NAMALWA (cell line): ENCODE measurements at places on chromosomes 1 and 21.
A peak's percentile ranks its signal among the peaks of the same experiment; 100 is the strongest.

DNA sequence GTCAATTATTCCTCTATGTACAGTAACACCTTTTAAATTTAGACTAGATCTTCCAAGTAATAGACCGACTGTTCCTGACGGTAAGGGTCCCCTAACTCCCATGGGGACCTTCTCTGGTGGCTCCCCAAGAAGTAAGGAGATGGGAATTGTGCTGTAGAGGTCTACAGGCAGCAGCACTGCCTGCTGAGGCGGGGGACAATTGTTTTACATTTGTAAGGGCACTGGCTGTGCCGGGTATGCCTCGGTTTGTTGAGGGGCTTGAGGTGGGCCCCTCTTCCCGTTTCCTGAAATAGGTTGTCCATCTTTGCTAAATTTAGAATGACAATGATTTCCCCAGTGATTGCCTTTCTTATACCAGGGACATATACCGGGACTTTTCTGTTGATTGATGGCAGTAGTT, 13.1 kb upstream of the L1TD1 start:
- no peak for DNase-seq

- no peak for DNase-seq
Observed at GRCh38 chr1:191498318-191498717, 659.9 kb upstream of the RGS18 start.

- DNase-seq = no peak
Observed at GRCh38 chr1:161720956-161721737, at the start of gene FCRLB. Gene FCRLB, plus strand, starts transcription at chr1:161721544. Its CDS starts 1,129 bp downstream, at chr1:161722673.

- peak; percentile 96 for DNase-seq
Observed at GRCh38 chr1:15409388-15410222, at the start of gene EFHD2. Gene EFHD2, plus strand, starts transcription at chr1:15409888. Its CDS starts 84 bp downstream, at chr1:15409972.

GRCh38 chr1:145983960-145984830, 12.2 kb downstream of the TXNIP start:
- DNase-seq = no peak

DNA sequence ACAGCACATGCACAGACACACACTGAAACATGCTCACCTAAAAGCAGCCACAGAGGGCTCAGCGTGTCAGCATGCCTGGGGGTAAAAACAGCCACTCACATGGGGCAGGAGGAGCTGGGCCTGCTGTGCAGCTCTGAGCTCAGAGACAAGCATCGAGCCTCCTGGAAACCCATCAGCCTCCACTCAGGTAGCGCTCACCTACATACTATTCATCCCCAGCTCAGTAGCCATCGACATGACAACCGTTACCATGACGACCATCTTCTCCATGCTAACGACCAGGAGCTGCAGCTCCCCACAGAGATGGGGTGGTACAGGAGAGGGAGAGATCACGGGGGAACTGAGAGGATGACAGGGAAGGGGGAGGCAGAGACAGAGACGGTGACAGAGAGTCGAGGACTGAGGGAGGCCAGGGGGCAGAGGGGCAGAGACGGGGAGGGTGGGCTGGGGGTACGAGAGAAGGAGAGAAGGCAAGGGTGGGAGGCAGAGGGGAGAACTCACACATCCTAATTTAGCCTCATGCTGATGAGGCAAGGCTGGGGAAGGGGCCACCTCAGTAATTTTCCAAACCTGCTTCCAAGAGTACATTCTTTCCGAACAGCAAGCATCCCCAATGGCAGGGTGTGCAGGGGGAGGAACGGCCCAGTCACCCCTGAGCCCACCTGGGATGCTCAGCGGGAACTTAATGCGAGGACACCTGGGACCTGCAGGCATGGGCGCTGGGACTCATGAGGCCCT, 28.4 kb downstream of the SDC3 start:
- DNase-seq = no peak

DNA sequence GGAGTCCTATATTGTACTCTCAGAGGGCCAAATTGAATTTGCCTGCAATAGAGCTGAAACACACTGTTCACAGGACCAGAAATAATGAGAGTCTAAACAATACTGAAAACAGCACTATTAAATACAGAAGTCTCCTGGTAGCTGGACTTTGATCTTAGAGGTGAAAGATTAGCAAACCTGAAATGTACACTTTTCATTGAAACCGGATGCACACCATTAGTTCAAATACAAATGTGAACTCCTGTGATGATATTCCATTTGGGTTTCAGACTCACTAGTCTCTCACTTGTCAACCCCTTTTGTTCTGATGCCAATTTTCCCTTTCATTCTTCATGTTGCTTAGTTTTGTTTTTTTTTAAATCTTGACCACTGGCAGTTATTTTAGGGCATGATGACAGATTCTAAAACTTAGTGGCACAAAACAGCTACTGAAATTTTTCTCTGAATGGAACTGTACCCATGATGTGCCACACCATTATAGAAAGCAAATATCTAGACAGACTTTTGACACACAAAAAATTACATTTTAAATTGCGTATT, 5.9 kb upstream of the TNFSF4 start:
- no peak for DNase-seq

GRCh38 chr1:206586501-206587445, 25.5 kb downstream of the EIF2D start:
- no peak for DNase-seq

GRCh38 chr1:98287626-98288025, 366.8 kb upstream of the DPYD start:
- DNase-seq = no peak

- DNase-seq = no peak
Observed at GRCh38 chr1:2462819-2463218, 13.3 kb upstream of the PLCH2 start.

- no peak for DNase-seq
Observed at GRCh38 chr1:201145816-201146215, 8.5 kb downstream of the TMEM9 start.

GRCh38 chr1:56758135-56758534, 61.1 kb downstream of the FYB2 start:
- no peak for DNase-seq

- DNase-seq = no peak
Observed at GRCh38 chr21:28174701-28175100, 818.0 kb downstream of the LTN1 start.

DNA sequence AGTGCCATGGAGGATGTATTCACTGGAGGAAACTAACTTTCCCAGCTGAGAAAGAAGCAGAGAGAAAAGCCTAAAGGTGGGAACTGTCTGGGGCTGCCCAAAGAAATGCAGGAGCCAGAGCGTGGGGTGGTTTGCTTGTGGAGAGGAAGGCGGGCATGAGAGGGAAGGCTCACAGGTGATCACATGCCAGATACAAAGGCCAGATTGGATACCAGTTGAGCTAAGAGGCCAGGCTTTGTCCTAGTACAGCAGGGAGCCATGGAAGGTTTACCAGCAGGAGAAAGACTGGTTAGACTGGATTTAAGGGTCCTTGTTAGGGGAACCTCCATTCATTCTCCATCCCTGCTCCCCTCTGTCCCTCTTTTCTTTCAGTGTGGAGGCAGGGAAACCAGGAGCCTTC, 66.4 kb downstream of the BEND5 start:
- DNase-seq = no peak

GRCh38 chr1:26003756-26004155, 5.9 kb upstream of the PAFAH2 start:
- DNase-seq = no peak

- DNase-seq = no peak
Observed at GRCh38 chr1:32335535-32335789, 571 bp downstream of the MARCKSL1 start.

- DNase-seq = no peak
Observed at GRCh38 chr1:223062177-223062576, 80.9 kb downstream of the TLR5 start.

GRCh38 chr1:75768016-75768415, 18.0 kb upstream of the RABGGTB start:
- no peak for DNase-seq

DNA sequence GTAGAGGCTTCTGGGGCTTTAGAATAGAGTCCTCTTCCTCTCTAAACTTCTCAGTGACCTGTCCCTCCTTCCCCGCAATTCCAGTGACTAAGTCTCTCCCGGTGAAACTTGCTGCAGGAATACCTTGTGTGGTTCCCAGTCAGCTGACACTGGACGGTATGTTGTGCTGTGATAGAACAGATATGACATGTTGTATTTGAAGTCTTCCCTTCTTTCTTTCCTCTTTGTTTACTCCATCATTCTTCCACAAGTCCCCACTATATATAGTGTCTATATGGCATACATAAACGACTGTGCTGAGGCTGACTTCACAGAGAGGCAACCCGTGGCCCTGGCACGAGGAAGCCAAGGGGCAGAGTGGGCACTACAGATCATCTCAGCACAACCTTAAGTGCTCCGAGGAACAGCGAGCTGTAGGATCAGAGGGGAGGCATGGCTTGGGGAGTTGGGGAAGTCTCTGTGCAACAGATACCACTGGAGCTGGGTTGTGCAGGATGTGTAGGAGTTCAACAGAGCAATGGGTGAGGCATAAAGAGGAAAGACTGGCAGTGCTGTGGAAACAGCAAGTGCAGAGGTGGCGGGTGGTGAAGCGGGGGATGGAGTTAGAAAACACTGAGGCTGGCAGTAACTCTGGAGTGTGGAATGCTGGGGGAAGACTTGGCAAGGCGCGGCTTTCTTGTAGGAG, 237.8 kb downstream of the TRABD2B start:
- DNase-seq = no peak

DNA sequence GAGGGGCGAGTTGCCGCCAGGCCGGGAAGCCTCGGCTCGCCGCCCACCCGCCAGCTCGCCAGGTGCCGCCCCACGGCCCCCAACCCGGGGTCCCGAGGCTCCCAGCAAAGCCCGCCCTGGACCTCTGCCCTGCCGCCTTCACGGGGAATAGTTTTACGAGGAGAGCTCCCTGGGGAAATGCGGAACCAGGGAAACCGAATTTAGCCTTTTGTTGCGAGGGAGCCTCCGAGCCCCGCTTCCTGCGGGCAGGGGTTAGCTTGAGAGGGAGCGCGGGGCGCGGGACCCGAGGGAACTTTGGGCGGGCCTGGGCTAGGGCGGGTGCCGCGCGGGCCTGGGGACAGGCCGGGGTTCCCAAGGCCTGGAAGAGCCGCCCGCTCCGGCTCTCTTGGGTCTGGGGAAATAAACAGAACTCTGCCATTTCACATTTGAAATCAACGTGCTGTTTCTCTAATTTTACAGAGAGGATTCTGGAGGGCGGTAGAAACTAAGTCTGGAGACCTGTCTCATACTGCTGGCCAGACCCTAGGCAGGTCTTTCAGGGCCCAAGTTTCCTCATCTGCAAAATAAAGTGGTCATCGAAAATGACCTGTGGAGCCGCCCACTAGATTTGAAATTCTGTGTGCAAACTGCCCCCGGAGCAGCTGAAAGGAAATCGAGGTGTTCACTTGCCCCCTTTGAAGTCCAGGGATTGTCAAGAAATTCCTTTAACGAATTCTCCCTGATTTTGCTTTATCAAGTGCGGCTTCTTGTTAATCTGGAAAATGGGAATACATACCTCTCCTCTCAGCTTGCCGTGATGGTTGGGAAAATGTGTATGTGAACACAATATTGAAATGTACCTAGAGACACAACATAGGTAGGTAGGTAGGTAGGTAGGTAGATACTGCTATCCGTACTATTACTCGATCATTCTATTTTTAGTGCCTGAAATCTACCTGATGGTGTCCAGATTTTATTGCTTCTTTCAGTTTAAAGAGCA, 749 bp upstream of the GLUL start:
- DNase-seq = peak; percentile 60

- no peak for DNase-seq
Observed at GRCh38 chr1:18326211-18326897, 154.4 kb upstream of the KLHDC7A start.

DNA sequence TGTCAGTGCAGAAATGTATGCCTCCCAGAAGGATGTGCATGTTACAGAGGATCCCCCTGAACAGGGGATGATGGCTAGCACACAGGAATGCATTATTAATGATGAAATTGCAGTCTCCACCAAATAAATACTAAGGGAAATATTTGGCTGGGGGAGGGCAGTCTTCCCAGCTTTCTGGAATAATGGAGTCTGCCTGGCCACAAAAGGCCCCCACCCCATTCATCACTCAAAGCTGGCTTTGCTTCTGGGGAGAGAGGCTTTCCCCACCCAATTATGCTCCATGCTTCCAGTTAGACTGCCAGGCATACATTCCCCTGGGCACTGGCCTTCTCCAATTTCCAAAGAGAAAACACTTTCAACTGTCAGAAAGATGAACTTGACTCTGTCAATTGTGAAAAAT, 302.7 kb downstream of the SIPA1L2 start:
- no peak for DNase-seq

- no peak for DNase-seq
Observed at GRCh38 chr1:9070486-9070885, 1.1 kb upstream of the SLC2A5 start.

DNA sequence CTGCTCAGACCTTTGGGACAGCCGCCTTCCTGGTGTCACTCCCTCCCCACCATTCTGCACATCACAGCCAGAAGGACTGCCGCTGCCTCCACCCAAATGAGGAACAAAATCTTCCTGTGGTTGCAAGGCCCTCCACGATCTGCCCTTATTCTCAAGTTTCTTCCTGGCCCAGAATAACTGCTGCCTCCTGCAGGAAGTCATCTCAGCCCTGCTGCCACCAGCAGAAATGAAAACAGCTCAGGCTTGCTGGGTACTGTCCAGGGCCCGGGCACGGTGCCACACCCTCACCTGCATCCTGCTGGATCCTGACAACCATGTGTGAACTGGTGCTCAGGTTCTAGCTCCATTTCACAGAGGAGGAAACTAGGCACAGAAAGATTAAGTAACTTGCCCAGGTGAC, 2.8 kb downstream of the CLDN19 start:
- DNase-seq = peak; percentile 32

GRCh38 chr1:63617450-63617849, 24.2 kb downstream of the PGM1 start:
- no peak for DNase-seq

DNA sequence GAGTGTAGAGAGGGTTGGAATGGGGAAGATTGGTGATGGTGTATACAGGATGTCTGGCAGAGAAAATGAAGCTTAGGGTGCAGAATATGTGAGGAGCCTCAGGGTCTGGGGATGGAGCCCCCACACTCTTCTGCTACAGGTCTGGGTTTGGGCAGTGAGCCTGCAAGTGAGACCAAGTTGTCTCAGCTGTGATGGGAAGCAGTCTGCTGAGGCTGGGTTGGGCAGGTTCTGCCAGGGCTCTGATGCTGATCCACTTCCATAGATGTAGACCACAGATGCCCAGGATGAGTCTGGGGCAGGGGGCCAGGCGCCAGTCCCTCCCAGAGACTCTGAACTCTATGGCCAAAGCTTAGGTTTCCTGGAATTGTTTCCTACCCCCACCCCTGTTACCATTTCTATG, 516.9 kb downstream of the PTPRU start:
- no peak for DNase-seq

GRCh38 chr1:243287123-243287460, 31.3 kb downstream of the SDCCAG8 start:
- DNase-seq = no peak
